ENCODE measurements at places on chromosomes 1 and 21.

DNA sequence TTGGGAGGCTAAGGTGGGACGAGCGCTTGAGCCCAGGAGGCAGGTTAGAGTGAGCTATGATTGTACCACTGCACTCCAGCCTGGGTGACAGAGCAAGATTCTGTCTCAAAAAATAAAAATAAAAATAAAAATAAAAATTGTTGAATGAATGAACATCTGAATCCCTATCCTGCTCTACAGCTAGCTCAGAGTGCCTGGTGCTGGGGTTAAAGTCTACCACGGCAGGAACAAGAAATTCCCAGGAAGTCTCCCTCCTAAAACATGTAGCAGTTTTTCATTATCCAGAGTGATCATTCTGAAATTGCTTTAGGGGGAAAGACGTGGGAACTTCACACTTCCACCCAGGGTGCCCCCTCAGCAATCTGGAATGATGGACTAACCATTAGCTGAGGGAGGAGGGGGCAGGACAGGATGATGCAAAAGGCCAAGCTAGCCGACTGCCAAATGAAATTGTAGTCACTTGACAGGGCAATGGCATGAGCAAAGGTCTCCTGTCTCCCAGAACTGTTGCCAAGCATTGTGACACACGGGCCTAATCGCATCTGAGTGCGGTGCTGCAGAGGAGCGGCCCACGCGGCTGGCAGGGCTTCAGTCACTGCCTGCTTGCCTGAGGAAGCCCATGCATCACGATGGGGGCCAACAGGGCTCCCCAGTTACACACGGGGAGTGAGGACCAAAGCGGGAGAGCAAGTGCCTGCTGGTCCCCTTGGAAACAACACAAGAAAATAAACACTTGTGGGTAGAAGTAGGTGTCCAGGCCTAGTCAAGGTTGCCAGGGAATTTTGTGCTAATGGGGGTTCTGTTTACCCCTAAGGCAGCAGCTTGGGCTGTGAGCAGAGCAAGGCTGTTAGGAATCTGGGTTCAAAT, 85.7 kb downstream of the NENF start:
- no peak for DNase-seq

DNA sequence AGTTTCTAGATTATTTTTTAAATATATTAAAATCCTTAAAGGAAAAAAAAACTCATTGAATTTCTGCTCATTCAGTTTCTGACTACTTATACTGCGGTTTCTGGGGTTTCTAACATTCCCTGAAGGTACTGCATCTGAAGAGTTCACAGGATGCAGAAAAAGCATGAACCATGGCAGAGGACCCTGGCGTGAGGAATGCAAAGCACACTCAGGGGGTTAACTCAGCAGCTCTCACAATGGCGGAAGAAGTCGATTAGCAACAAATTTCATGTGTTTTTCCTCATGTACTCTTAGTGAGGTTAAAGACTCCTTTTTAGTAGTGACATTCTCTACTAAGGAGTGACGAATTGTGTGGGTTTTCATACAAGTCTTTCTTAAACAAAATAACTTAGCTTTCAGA, 975.6 kb downstream of the NCAM2 start:
- DNase-seq, result no peak

GRCh38 chr1:236395230-236395946, 1.3 kb downstream of the EDARADD start:
- DNase-seq, result no peak

GRCh38 chr1:73784026-73784425, 413.9 kb downstream of the LRRIQ3 start:
- DNase-seq, result no peak

- no peak for DNase-seq
Observed at GRCh38 chr1:225736437-225737098, 41.1 kb upstream of the SRP9 start.

DNA sequence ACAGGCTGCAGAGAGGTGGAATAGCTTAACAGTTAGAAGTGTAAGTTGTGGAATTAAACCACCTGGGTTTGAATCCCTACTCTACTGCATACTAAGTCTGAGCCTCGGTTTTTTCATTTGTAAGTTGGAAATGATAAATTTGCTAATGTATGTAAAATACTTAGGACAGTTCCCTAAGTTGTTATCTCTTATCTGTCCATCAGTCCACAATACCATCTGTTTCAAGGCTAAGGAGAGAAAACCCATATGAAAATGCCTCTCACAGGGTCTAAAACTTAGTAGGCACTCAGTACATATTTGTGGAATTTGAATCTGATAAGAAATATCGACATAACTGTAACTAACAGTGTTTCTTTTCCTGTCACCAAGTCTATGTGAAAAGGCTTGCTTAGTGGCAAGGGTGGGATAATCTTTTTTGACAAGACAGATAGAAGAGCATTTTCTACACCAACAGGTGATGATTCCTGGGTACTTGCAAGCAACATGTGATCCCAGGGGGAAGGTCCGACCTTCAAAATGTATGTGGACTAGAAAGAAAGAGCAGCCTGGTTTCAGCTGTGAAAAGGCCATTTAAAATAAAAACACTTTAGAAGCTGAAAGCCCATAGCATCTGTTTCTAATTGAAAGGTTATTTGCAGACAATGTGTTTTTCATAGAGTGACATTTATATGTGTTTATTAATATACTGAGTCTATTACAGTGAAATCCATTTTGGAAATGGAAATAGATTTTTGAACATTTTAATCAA, 202.9 kb downstream of the HHAT start:
- DNase-seq, result no peak

GRCh38 chr1:234691567-234691966, 81.6 kb upstream of the IRF2BP2 start:
- DNase-seq, result no peak

DNA sequence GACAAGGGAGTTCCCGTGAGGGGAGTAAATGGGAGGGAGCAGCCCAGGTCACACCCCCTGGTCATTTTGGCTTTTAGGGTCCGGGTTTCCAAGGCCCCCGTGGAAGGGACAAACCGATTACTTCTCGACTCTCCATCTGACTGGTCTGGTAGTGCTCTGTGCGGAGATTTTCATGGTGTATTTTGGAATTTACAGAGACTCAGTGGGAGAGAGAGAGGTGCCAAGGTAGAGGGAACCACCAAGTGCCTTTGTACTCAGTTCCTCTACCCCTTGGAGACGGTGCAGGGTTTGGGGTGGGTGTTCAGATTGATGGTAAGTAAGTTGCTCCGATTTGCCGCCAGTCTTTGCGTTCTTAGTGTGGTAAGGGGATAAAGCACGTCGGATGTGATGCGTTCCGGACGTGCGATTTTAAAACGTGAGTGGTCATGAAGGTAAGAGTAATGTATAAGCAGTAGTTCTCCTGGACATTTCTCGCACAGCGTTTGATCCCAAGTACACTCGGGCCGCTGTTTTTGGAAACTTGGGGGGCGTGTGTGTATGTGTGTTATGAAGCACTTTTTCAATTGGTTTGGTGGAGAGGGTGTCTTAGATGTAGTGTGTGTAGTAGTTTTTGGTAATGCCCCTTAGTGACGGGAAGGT, 682 bp downstream of the SUCO start:
- DNase-seq, result no peak

GRCh38 chr1:202063093-202063492, 52.7 kb downstream of the ELF3 start:
- DNase-seq, result no peak
